ENCODE measurements at places on chromosomes 2 and 18. TPM values are rescaled to one million over a fixed set of nuclear protein-coding genes. Genes with fewer than 3 reads are reported as not detected.

The CNTNAP5 gene
- not detected for total RNA-seq

The PLB1 gene
- 5.7 TPM for total RNA-seq

The FOXD4L1 gene
- not detected for total RNA-seq

GRCh38 chr2:223096235-223096970 lies 44.4 kb downstream of the KCNE4 start:
- H3K36me3 ChIP-seq: no peaks in the 10 kb centered on the region
- H3K4me3 ChIP-seq: no peak overlapping the region
- H3K27ac ChIP-seq: no peak overlapping the region
- no peaks in the 10 kb centered on the region for H3K27me3 ChIP-seq
- no peak for DNase-seq

DNA sequence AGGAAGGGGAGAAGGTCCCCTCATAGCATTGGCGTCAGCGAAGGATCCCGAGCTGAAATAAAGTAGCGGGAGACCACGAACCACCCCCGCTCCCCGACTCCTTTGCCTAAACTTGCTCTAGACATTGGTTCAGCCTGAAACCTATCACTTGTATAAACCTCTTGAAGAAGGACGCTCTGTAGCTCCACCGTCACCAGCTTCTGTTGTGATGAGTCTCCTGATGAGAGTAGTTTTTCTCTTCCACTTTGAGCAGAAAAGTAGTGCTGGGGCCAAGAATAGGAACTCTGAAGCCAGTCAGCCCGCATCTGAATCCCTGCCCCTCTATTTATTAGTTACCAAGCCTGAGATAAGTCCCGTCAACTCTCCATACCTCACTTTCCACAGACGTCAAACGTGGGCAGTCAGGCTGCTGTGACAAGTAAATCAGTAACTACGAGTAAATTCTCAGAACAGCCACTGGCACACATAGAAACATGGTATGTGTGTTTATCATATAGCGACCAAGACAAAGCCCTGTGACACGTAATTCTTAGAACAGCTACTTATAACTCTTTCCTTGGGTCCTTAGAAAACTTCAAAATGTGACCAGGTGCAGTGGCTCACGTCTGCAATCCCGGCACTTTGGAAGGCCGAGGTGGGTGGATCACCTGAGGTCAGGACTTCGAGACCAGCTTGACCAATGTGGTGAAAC lies 61.7 kb downstream of the CD226 start:
- no peak overlapping the region for H3K27ac ChIP-seq
- DNase-seq: no peak
- no peaks in the 10 kb centered on the region for H3K36me3 ChIP-seq
- H3K4me3 ChIP-seq: no peak overlapping the region
